ENCODE measurements at places on chromosomes 12 and 14. TPM values are rescaled to one million over a fixed set of nuclear protein-coding genes. Genes with fewer than 3 reads are reported as not detected.

DNA sequence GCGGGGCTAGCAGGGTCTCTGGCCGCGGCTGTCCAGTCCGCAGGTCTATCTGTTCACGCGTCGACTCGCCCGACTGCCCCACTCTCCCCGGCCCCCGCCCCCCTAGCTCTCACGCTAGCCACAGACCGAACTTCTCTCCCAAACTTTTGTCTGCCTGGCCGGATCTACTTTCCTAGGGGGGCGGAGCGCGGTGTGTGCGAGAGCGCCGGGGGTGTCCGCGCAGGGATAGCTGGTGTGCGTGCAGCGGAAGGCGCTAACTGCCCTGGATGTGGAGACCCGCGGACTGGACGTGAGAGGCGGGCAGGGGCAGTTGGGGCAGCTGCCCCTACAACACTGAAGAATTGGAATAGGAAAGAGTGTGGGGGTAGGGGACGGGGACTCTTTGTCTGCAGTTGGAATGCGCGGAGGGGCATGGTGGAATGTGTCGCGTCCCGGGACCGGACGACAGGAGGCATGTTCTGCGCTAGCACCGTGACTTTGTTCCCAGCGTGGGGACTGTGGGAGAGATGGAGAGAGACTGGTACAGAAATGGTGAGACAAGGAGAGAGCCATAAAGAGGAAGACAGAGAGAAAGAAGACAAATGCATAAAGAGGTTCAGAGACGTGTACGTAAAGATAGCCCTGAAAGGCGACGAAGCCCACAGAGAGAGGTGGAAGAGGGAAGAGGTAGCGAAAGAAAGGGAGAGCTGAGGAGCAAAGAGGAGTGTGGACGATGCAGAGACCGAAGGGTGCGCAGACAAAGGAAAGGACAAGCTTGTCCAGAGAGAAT, at the start of gene AJUBA:
Gene AJUBA, minus strand, starts transcription at position 75 of the 769 bp plus-strand sequence. CDS start 285 bp downstream, outside the sequence.
- DNase-seq: peak; percentile 81

DNA sequence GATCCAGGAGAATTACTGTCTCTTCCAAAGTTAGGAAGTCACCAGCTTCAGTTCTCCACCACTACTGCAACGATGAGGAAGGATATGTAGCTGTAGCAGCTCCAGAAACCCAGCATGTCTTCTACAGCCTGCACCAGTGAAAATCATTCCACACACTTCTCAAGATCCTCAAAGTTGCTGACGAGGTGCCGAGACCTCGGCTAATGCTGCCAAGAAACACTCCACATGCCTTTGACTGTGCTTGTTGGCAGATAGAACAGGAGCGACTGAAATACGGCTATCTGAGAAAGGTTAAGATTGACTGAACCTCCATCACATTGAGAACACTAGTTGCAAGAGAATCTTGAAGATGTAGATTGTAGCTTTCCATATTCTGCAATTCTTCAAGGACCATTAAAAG, 241.9 kb downstream of the PPFIA2 start:
- DNase-seq: no peak

DNA sequence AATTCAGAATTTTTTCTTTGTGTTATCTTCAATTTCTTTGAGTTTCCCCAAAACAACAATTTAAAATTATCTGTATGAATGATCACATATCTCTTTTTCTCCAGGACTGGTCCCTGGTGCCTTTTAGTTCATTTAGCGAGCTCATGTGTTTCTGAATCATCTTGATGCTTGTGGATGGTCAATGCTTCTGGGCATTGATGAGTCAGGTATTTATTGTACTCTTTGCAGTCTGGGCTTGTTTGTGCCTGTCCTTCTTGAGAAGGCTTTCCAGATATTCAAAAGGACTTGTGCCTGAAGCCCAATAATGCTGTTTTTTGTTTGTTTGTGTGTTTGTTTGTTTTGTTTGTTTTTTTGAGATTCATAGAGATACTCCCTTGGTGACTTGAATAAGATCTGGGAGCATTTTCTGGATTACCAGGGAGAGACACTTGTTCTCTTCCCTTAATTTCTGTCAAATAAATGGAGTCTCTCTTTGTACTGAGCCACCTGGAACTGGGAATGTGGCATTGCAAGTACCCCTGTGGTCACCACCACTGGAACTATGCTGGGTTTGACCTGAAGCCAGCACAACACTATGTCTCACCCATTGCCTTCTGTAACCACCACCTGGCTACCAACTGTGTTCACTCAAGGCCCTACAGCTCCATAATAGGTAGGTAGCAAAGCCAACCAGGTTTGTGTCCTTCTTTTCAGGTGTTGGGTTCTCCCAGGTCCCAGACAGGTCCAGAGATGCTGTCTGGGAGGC, 56.3 kb downstream of the SLC6A15 start:
- DNase-seq: no peak

DNA sequence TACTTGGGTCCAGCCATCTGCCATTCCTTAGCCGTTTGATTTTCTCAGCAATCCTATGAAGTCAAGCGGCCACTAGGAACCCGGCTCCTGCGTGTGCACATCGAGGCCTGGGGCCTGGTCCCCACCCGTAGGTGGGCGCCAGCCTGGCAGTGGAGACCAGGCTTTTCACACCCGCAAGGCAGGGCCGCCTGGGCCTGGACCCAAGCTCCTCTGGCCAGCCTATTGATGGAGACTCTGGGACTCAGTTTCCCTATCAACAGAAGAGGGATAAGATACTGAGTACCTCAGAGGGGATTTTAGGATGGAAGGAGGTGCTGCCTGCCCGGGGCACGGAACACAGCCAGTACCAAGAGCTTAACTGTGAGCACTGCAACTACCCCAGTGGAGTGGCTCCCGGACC, 104.3 kb upstream of the C14orf180 start:
- DNase-seq: no peak

DNA sequence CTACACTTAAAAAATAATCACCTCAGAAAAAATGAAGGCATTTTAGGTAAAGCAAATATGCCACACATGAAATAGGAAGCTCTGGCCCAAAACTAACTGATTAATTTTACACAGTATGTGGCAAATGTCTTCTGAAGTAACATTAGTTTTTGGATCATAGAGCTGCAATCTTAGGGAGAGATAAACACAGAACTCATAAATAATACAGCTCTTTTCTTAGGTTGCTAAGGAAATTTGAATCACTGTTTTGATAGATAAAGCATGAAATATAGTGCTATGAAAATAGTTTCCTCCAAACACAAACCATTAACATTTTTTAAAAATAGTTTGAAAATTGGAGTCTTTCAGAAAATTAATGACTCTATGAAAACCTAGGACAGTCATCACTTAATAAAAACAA, 15.0 kb downstream of the RASSF9 start:
- DNase-seq: no peak

- no peak for DNase-seq
These were observed 906 bp downstream of the MARK3 start for GRCh38 chr14:103385929-103386712.

GRCh38 chr12:47346251-47347019, 266.7 kb upstream of the AMIGO2 start:
- no peak for DNase-seq

- DNase-seq: no peak
These were observed 343.0 kb downstream of the BMP4 start for GRCh38 chr14:53613404-53614253.

DNA sequence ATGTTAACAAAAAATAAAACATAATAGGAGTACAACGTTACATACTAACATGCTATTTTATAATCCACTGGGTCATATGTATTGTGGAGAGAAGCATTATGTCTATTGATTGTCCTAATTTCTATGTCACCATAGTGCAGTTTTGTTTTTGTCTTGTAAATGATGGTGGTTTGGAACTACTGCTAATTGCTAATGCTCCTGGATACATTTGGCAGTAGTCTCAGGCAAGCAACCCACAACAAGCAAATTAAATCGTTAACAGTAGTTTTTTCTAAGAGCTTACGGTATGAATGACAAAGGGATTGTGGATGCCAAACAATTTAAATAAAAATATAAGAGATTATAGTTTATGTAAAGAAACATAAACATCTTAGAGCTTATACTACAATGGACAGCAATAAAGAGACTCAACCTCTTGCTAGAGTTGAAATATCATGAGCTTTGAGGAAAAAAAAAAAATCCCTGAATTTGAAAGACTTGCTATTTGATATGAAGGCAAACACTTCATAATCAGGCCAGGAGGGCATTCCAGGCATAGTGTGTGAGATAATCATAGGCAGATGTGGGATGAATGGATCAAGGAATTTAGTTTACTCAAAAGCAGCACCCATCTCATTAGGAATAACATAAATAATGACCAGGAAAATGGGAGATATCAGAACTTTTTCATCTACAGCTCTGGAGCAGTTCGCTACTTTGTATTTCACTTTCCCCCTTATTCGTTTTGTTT, 181.3 kb downstream of the CCDC59 start:
- DNase-seq: no peak

DNA sequence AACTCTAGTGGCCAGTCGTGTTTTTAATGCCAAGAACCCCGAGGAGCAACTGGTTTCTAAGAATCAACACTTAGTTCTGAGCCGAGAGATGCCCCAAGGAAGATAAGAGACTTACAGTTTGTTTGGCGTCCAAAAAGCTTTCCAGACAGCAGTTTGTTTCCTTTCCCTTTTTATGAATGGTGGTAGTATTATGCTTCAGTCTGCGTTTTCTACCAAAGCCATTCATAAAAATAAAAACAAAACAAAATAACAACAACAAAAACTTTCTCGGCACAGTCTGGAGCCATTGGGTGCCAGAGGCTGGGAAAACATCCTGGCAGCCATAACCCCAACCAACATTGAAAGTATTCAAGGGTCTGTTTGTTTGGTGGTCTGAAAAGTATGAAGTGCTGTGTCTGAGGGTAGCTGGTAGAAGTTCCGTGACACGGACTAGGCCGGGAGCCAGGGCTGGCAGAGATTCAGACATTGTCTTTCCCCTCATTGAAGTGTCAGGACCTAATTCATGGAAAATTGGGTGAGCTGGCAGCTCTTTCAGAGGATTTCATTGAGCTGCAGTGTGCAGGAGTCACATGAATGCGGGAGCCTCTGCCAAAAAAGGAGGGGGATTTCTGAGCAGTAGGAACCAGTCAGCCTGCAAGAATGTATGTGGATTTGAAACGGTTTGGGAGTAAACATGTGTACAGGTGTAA, 124.2 kb downstream of the HMGA2 start:
- DNase-seq: peak; percentile 14

- DNase-seq: no peak
These were observed 31.9 kb upstream of the MON2 start for GRCh38 chr12:62434494-62435302.

DNA sequence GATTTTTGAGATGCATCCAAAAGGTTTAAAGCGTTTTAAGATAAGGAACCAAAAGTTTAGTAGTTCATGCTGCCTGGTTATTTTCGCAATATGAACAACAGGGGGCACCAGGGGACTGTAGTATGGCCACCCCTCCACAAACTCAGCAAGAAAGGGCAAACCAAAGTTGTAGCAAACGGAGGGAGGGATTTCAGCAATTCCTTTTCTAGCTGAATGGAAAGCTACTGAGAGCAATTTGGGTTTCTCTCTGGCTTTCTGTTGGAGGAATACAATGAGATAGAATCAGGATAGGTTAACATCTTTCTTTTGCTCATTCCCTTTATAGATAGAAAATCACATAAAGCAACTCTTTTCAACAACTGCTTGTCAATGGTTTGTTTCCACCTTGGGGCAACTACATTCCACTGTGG, 62.5 kb downstream of the DRAM1 start:
- DNase-seq: peak; percentile 14

DNA sequence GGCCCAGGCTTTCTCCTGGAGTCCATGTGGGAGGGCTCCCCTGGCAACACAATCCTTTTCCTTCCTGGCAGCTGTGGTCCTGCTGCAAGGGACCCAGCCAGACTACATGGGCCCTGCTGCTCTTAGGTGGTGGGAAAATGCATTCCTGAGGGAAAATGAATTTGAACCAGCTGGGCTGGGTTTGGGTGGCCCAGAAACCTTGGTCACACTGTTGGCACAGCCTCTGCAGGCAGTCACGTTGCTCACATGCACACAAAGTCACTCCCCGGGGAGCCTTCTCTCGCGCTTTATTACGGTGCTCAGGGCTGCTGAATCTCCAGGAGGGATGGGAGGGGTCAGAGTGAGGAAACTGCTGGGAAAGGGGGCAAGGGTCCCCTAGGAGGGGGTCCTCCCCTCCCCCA, 17.2 kb downstream of the PLEKHG3 start:
- no peak for DNase-seq

DNA sequence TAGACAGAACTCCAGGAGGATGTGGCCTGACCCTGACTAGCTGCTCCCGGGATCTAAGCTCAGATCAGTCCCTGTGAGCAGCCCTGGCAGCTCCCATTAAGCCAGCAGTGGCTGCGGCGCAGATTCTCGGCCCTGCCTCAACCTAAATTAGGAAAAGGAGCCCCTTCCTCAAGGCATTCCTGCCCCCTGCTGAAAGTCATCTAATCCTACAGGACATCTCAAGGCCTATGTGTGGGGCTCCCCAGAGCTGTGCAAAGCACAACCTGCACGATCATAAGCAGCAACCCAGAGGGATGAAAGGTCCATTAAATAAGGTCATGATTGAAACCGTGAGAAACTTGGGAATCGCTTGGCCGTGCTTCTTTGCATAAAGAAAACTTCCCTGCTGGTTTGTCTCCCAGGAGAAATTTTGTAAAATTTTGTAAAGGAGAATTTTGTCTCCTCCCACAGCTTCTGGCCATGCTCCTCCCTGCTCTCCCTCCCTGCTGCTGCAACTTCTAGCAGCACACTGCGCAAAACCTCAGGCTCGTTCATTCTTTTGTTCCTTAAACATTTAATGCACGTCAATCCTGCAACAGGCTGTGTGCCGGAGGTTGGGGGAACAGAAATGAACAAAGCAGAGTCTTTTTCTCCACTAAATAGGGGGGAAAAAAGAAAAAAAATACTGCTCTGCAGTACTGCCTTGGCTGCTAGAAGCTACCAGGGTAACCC, 96.6 kb upstream of the SLC35F4 start:
- DNase-seq: peak; percentile 4

GRCh38 chr14:50974118-50974517, 29.8 kb upstream of the PYGL start:
- DNase-seq: no peak

DNA sequence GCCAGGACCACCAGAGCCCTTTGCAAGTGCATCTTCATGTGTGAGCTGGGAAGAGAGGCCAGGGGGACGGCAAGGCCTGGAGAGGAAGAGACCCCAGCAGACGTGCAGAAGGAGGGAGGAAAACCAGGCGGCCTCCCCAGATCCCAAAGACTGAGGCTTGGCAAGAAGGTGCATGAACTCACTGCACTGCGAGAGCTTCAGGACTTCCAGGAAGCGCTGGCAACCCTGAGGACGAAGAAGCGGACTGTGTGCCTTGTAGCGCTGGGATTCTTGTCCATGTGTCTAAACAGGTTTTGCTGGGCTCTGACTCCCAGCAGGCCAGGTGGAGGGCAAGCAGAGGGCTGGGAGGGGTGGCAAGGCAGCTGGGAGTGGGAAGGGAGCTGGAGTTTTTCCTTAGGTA, 939 bp downstream of the TGFB3 start:
- DNase-seq: no peak

GRCh38 chr12:116436561-116437249, 122.5 kb upstream of the MAP1LC3B2 start:
- no peak for DNase-seq

MIA2 gene
- 24.5 TPM for total RNA-seq

SERPINA3 gene
- total RNA-seq: not detected

PA2G4 gene
- 74.6 TPM for total RNA-seq

CAPZA3 gene
- not detected for total RNA-seq

GSG1 gene
- total RNA-seq: 0.41 TPM

HNF1A gene
- total RNA-seq: not detected

TRHDE gene
- total RNA-seq: 40.4 TPM

DNAAF2 gene
- 22.0 TPM for total RNA-seq
